ENCODE measurements at places on chromosomes 2 and 18.

- DNase-seq: no peak
These were observed 34.5 kb upstream of the TBC1D8 start for GRCh38 chr2:101185656-101186055.

- DNase-seq: no peak
These were observed 7.3 kb upstream of the IL1B start for GRCh38 chr2:112843836-112844235.

DNA sequence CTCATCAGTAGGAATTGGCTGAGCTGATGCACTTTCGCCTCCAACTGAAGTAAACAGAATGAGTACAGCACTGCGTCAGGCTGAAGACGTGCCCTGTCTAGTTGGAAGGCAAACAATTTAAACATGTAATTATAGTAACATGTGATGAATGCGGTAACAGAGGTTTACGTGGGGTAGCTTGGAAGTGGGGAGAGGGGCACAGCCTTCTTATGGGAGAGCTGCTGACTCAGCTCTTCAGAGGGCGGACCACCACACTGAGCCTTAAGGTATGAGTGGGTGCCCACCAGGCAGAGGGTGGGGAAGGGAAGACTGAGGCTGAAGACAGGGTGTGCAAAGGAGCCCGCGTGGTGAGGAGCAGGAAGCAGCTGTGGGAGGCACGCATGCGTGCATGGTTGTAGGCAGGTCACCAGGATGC is 6.2 kb upstream of the EHD3 start:
- DNase-seq: no peak

DNA sequence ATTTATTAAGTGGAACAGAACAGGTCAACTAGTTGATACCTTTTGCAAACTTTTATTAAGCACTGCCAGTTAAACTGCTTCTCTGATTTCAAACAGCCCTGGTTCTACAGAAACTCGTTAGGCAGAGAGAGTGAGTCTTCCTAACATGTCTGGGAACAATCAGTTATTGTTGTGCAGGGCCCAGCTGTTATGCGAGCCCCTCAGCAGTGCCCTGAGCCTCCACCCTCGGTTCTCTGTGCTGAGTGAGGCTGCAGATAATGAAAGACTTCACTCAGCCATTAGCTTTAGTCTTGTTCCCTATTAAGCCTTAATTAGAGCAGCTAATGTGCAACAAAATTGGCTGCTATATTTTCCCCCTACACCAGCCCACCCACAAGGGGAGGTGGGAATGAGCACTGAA is 39.6 kb downstream of the KCTD18 start:
- peak; percentile 68 for DNase-seq

DNA sequence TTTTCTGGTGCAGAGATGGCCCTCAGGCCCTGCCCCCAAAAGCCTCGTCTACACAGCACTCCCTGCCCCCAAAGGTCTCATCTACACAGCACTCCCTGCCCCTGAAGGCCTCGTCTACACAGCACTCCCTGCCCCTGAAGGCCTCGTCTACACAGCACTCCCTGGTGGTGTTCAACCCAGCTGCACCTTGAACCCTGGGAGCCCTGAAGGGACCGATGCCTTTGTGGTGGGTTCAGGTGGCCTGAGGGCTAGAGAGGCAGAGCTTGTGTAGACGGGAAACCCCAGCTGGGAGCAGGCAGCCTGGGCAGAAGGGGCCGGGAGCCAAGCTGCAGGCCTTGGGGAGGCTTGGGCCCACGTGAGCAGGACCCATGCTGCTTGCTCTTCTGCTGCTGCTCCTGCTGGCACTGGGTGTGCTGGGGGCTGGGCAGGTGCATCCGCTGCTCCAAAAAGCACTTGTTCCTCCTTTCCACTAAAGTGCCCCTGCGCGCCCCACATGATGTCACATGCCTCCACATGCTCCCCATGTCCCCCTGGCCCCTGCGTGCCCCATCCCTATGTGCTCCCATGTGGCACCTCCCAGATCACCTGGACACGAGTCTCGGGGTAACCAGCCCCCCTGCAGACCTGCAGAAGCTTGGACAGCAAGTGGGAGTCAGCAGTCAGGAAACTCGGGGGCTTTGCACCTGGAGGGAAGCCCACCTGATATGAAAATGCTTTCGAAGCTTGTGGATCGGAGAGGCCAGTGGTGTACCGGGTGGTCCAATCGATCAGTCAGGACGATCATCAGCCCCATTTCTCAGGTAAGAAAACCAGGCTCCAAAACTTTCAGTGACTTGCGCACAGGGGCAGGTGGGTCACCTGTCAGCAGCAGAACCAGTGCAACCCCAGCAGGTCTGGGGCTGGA is 94.9 kb upstream of the CTDP1 start:
- DNase-seq: no peak

- DNase-seq: no peak
These were observed 9.5 kb downstream of the INPP1 start for GRCh38 chr2:190352668-190353536.

DNA sequence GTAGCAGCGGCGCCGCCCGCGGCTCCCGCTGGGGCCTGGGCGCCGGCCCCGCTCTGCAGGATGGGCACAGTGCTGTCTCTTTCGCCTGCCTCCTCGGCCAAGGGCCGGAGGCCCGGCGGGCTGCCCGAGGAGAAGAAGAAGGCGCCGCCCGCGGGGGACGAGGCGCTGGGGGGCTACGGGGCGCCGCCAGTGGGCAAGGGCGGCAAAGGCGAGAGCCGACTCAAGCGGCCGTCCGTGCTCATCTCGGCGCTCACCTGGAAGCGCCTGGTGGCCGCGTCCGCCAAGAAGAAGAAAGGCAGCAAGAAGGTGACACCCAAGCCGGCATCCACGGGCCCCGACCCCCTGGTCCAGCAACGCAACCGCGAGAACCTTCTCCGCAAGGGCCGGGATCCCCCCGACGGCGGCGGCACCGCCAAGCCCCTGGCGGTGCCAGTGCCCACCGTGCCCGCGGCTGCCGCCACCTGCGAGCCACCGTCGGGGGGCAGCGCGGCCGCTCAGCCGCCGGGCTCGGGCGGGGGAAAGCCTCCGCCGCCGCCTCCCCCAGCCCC is 369 bp downstream of the CDK5R2 start:
- no peak for DNase-seq

DNA sequence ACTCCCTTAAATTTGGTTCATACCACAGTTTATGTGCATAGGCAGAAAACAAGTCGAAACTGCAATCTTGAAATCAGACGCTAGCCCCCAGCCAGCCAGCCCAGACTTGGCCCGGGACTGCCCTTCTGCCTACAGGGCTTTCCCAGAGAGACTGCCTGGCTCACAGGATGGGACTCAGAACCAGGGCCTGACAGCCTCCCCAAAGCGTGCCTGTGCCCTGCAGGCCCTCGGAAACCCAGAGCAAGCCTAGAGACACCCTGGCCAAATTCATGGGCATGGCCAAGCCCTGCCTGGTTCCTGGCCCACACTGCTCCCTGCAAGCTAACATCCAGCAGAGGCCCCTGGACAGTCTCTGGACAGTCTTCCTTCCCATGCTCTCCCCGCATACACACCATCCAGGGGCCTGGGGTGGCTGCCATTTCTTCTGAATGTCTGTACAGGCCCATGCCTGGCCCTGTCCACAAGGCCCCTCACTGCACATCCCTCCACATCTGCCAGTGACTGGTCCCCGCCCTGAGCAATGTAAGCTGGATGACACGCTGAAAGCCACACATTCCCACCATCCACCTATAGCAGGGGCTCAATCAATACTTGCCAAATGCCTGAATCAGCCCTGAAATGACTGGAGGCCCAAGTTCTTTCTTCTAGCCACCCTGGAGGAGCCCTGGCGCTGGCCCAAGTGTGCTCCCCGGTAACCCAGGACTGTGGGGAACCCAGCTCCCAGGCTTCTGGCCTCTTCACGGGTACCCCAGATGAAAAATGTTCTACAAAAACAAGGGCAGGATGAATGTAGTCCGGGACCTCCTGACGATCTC is 73.1 kb downstream of the HDAC4 start:
- DNase-seq: no peak

DNA sequence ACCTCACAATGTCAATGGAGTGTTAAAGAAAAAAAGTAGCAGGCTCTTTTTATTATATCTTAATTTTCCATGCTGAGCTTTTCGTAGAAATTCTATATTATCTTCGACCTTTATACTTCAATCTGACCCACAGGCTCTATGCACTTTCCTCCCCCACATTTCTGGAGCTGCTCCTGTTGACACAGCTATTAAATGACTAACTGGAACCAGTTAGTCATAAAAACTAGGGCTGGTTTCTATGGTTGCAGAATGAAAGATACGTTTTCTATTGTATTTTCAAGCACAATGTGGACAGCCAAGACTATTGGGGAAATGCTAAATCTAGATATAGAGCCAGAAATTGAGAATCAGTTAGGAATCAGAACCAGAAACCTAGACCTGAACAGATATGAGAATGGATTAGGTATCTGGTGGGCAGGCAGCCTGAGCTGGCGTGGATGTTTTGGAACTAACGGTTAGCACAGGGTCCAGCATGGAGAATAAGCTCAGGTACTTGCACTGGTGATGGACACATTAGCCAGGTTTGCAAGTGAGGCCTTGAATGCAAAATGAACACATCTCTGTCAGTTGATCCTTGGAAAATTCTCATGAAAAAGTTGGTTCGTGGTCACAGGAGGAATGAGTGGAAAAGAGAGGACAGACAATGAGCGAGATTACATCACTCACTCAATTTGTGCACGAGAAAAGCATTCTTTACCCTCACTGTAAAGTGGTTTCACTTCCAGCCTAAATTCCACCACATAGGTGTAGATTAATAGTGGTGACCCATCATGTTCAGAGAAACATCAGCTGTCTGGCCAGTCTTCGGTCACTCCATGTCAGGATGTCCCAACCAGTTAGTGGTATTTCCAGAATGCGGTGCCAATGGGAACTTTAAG is 144.6 kb upstream of the EPHA4 start:
- no peak for DNase-seq

DNA sequence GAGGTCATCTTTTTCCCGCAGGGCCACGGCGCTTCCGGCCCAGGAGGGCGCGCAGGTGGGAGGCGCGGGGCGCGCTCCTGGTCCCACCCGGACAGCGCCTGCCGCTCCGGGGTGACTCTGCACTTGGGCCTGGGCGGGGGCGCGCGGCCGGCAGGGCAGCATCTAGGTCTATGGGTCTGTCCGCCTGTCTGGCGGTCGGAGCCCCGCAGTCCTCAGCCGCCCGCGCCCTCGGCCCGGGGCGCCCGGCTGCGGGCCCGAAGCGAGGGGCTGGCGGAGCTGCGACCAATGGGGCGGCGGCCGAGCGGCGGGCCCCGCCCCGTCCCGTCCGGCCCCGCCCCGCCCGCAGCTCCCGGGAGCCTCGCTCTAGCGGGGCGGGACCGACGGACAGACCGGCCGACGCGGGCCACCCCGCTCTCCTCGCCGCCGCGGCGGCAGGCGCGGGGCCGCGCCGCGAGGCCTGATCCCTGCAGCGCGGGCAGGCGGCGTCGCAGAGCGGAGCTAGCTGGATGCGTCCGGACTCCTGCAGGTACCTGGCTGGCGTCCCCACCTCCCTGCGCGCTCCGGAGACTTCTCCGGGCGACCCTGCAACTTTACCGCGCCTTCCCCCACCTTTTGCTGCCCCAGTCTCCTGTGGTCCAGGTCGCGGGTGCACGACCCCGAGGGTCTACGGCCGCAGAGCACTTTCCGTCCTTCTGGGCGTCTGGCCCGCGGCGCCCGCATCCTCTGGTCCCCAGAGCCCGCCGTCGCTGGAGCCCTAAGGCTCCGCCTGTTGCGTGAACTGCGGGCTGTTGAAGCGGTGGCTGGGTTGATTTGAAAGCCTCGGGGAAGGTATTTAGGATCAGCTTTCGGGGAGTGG is at the start of gene KCNS3:
KCNS3 (plus strand) TSS at position 387 of the 856 bp plus-strand sequence. CDS start 52,342 bp downstream, outside the sequence.
- no peak for DNase-seq

- no peak for DNase-seq
These were observed 1.9 kb downstream of the CNGA3 start for GRCh38 chr2:98348066-98348561.

GRCh38 chr18:23956483-23956882 is 58.1 kb upstream of the TTC39C start:
- DNase-seq: no peak

- no peak for DNase-seq
These were observed 65.8 kb downstream of the ALMS1 start for GRCh38 chr2:73451263-73451972.

DNA sequence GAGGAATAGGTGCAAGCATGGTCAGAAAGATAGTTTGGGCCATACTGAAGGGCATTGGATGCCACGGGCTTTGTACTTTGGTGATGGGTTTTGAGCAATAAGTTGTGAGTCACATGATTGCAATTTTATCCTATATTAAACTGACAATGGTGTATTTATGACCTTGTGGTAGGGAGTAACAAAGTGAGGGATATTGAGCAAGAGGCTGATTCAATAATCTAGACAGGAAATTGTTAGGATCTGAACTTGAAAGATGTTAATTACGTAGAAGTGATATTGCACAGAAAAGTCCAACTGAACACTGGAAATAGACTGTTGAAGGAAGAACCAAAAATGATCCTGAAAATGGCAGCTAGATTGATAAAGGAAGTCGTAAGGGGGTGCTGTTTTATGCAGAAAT is 46.6 kb upstream of the TCF4 start:
- no peak for DNase-seq

- peak; percentile 85 for DNase-seq
These were observed at the start of gene RETREG2 for GRCh38 chr2:219177552-219178376. Gene RETREG2, plus strand, starts transcription at chr2:219178275. Its CDS starts 78 bp downstream, at chr2:219178353.

- no peak for DNase-seq
These were observed 217.6 kb downstream of the ATAD2B start for GRCh38 chr2:23709311-23709710.

GRCh38 chr18:49854681-49855080 is 41.3 kb upstream of the ACAA2 start:
- DNase-seq: no peak

DNA sequence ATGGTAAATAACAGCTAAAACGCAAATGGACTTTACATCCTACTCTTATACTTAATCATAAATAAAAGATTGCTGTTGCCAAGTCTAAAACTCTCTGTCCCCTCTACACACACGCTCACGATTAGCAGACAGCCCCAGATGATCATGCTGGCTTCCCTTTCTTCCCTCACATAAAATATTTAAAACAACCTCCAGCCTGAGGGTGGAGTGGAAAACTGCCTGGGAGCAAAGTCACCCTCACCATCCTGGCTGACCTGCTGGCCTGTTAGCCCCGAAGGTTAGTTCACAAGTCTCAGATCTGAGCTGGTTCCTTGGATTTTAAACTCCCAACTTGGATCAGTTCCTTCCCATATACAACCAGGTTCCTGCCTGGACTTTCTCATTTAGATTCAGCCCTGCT is 288.2 kb downstream of the NBAS start:
- no peak for DNase-seq

GRCh38 chr2:2853346-2853745 is 522.3 kb upstream of the MYT1L start:
- no peak for DNase-seq

GRCh38 chr2:95025406-95026319 is at the start of gene MAL:
Gene MAL, plus strand, starts transcription at chr2:95025708. Its CDS starts 85 bp downstream, at chr2:95025793.
- DNase-seq: peak; percentile 54

- no peak for DNase-seq
These were observed 1.2 kb upstream of the BIN1 start for GRCh38 chr2:127108090-127108523.

- DNase-seq: no peak
These were observed 34.8 kb downstream of the CACNB4 start for GRCh38 chr2:152064001-152064400.

GRCh38 chr2:214246417-214246816 is 164.4 kb upstream of the VWC2L start:
- no peak for DNase-seq
